ENCODE measurements at places on chromosomes 3 and 15.

DNA sequence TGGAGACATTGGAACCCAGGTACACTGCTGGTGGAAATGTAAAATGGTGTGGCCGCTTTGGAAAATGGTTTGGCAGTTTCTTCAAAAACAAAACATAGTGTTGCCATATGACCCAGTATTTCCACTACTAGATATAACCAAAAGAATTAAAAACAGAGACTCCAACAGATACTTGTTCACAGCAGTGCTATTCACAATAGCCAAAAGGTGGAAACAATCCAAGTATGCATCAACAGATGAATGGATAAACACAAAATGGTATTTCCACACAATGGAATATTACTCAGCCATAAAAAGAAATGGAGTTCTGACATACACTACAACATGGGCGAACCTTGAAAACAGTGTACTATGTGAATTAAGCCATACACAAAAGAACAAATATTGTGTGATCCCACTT is 59.4 kb upstream of the TIMP4 start:
- no peak for DNase-seq

- no peak for DNase-seq
Measured at GRCh38 chr3:1591327-1592028, 498.7 kb downstream of the CNTN6 start.

DNA sequence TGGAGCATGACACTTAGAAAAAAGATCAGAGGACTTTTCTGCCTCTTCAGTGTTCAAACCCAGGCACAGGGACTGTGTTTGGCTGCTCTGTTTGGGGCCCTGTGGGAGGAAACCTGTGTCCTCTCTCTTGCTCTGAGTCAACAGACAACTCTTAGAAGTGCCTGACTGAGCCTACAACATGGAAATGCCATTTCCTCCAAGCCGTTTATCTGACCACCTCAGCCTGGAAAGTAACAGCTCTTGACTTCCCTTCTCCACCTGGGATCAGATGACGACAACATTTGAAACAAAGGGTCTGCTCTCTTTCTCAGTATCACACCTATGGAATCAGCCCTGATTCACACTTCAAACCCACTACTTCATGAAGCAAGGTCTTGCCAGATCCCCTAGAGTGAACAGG is 91.3 kb upstream of the CTDSPL start:
- no peak for DNase-seq

DNA sequence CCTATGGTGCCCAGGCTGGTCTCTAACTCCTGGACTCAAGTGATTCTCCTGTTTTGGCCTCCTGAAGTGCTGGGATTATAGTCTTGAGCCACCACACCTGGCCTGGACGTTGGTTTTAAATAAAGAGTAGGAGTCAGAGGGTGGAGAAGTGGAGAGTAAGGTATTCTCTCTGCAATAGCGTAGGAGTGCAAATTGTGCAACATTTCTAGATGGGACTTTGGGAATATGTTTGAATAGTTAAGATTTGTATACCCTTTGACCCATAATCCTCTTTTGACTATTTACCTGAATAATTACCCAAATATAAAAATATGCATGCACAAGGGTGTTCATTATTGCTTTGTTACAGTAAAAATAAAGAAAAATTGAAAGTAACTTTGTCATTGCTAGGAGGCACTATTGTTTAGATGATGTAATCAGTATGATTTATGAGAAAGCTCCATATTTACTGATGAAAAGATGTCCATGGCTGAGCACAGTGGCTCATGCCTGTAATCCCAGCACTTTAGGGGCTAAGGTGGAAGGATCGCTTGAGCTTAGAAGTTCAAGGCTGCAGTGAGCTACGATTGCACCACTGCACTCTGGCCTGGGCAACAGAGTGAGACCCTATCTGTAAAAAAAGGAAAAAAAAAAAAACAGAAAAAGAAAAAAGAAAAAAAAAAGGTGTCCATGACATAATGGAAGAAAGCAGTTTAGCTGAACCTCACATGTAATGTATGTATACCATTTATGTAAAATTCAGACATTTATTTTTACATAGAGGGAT is 15.1 kb upstream of the XYLB start:
- no peak for DNase-seq

DNA sequence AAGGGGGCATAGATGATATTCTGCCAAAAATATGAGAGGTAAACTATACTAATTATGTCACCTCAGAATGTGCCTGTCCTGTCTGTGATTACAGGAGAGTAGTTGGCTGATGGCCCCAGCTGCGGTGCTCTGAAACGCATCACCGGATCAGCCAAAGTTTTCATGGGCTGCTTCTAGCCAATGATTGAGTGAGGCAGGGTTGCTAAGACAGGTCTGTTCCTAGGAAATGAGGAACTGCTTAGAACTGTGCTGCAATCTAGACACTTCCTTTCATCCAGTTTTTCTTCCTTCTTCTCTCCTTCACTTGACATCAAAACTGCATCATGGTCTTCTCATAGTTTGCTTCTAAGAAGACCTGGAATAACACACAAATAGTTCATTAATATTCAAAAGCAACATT is 124.0 kb downstream of the KCNH8 start:
- DNase-seq = no peak

GRCh38 chr3:20739814-20740213 is 553.8 kb upstream of the SGO1 start:
- DNase-seq = no peak

DNA sequence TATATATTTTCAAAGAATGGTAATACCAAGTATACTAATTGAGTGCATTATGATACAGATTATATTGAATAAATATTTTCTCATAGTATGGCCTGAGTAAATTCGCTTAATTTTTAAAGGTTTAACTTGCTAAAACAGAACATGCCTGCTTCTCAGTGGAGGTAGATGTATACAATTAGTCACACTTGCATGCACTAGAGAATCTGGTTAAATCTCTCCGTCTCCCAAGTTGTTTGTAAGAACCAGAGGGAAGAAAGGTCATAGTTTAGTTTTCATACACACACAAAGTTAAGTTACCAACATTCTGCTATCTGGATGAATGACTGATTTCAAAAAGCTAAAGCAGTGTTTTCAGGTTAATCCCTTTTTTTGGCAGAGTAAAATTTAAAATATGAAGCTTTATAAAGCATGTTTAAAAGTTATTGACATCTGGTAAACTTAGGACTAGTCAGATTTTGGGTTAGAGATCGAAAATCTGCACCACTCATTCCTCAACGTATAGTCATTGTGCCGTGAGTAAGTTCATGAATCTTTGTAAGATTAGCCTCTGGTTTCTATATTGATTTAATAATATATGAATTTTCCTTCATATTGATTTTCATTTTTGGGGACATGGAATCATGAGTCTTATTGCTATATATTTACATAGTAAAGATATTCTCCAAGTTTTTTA is 117.6 kb upstream of the SAMMSON start:
- no peak for DNase-seq

DNA sequence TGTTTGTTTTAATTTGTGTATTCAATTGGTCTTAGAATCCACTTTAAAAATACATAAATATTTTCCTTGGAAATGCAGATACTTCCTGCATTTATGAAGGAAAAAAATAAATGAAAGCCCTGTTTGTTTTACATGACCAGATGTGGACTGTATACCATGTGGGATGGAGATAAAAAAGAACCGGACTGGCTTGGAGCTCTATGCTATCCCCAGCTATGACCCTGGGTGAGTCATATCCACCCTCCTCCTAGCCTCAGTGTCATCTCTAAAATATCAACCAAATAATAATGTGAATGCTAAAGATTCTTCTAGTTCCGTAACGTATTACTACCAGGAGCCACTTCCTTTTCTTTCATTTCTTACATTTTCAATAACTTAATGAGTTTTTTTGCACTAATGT is 44.5 kb upstream of the PDZRN3 start:
- DNase-seq = no peak
